ENCODE measurements at places on chromosomes 7 and 10.
A peak's percentile ranks its signal among the peaks of the same experiment; 100 is the strongest.

DNA sequence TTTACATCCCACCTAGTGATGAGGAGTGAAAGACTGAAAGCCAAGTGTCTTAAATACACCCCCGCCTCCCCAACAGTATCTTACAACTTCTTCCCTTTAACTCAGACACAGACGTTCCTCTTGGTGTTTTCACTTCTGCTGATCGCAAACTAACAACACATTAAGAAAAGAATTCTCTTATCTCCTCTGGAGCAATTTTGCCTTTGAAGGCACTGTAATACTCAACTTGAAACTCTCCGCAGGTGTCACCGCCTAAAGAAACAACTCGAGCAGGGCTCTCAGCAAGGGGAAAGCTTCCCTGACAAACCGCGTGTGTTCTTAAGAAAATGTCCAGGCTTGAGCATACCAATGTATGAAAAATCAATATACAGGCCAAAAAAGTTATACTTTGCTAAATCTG is 452 bp downstream of the SEMA3C start:
- DNase-seq = no peak

DNA sequence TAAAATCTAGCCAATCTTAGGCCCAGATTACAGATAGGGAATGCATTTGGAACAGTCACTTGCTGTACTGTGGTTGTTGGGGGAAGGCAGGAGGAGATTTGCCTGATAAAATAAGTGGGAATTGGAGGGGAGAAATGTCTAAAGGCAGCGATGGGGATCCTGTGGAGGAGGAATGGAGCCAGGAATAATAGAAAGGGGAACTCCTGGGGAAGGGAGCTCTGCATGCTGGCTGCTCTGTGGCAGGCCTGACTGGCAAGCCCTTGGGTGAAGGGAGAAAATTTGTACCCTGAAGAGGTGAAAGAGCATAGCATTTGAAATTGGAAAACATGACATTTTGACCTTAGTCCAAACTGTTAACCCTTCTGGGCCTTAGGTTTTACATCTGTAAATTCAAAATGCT is 13.7 kb downstream of the MMP21 start:
- no peak for DNase-seq

- DNase-seq = no peak
These were observed 638 bp downstream of the LIPA start for GRCh38 chr10:89250865-89251408.

GRCh38 chr10:86051586-86051985 is 315.0 kb downstream of the GRID1 start:
- no peak for DNase-seq

DNA sequence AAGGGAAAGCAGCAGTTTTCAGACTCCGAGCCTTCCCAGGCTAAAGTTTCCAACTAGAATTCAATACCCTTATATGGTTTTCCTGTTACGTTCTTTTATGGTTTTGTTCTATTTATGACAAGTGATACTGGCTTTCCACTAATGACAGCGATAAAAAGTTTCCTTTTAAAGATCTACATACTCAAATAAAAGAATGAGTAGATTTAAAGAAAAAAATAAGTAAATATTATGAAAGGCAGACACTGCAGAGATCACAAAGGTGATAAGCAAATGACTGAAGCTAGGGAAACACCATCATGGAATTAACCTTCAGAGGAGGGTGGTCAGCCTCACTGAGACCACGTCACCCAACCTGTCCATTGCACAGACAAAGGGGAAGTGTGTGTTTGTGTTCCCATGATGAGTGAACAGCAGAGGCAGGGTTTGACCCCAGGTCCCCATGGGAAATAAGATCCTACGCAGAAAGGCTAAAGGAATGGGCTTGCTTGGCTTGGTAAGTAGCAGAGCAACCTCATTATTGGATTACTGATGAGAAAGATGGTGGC is 4.0 kb downstream of the VSIR start:
- no peak for DNase-seq

DNA sequence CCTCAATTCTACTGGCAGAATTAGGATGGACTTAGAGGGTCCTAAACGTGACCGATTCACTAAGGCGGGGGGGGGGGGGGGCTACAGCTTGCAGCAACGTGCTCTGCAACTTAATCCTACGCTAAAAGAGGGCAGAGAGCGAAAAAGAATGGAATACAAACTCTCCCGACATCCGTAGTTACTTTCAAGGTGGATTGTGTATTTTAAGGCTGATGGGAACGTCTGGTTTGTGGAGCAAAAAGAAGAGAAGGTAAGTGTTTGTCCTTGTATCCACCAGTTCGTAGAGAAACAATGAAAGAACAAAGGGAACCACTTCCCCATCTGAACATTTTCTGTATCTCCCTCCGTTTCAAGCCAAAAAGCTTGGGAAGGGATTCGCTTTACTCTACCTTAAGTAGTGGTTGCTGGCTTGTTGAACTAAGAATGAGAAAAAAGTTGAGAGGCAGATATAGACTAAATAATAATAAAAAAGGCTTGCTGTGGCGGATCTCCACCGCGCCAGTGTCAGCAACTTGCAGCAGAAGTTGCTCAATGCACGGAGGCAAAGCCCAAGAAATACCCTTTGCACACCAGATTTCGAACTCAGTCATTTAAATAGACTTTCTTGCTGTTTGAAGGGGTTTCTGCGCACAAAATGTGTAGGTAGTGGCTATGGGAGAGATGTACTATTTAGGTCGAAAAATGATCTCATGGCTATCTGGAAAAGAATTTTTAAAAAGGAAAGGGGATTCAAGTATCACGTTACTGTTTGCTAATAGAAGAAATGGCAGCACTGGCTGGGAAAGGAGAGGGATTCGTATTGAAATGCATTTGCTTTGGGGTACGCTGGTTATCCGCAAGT is 736 bp downstream of the SKIDA1 start:
- DNase-seq = peak; percentile 31

GRCh38 chr10:119619215-119619614 is 22.5 kb upstream of the TIAL1 start:
- no peak for DNase-seq

DNA sequence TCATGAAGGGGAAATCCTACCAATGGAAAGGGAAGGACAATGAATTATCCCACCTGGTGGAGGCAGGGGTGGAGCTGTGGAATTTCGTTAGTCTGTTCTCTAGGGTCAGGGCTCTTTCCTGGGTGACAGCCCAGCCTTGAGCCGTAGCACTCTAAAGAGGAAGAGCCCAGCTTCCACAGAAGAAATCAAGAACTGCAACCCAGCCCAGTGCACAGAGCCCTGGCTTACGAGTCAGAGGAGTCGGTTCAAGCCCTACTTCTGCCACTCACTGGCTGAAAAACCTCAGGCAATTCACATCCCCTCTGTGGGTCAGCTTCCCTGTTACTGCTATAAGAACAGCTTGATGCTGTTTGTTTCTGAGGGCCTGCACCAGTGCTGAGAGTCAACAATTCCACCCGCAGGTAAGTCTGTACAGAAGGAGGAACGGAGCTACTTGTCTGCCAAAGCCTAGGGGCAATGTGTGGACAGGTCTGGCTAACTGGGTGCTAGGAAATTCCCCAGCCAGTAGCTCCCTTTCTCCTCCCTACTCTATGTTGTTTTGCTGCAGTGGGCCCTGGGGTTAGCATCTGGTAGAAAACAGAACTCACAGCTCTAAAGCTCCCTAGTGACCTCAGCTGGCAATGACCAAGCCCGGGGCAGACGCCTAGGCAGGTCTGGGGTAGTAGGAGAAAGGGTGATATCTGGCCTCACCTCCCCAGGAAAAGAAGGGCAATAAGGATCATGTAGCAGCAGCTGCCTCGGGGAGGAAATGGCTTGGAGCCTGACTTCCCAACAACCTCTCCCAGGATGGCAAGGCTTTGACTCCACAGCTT is 3.3 kb downstream of the AVPI1 start:
- DNase-seq = peak; percentile 70

Data from M059J (cell line).